ENCODE measurements at places on chromosomes 4 and X.

DNA sequence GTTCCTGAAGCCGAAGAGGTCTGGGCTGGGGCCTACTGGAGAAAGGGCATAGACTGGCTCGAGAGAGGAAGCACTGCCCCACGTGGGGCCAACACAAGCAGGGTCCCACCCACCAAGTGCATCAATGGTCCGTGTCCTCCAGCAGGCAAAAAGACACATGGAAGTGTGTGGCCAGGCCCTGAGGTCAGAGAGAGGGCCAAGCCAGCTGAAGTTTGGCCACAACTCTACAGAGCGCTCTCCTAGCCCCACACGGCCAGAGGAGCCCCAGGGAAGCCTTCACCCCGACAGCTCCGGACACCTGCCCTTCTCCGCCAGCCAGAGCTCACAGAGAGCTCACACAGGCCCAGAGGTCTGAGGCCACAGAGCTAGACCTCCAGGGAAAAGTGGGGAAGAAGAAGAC lies 8.5 kb upstream of the KDM5C start:
- no peak overlapping the region for H3K4me3 ChIP-seq
- no peak overlapping the region for H3K27ac ChIP-seq
- no peaks in the 10 kb centered on the region for H3K36me3 ChIP-seq
- peaks cover 17% of the 10 kb centered on the region for H3K27me3 ChIP-seq
- no peak for DNase-seq

- DNase-seq, result no peak
- peak overlapping the region; percentile 89 for H3K4me3 ChIP-seq
- no peaks in the 10 kb centered on the region for H3K36me3 ChIP-seq
- H3K27me3 ChIP-seq, result no peaks in the 10 kb centered on the region
- peaks cover 19% of the 10 kb centered on the region for H3K4me1 ChIP-seq
Measured at GRCh38 chrX:46279925-46280313, 265.3 kb downstream of the ZNF674 start.

DNA sequence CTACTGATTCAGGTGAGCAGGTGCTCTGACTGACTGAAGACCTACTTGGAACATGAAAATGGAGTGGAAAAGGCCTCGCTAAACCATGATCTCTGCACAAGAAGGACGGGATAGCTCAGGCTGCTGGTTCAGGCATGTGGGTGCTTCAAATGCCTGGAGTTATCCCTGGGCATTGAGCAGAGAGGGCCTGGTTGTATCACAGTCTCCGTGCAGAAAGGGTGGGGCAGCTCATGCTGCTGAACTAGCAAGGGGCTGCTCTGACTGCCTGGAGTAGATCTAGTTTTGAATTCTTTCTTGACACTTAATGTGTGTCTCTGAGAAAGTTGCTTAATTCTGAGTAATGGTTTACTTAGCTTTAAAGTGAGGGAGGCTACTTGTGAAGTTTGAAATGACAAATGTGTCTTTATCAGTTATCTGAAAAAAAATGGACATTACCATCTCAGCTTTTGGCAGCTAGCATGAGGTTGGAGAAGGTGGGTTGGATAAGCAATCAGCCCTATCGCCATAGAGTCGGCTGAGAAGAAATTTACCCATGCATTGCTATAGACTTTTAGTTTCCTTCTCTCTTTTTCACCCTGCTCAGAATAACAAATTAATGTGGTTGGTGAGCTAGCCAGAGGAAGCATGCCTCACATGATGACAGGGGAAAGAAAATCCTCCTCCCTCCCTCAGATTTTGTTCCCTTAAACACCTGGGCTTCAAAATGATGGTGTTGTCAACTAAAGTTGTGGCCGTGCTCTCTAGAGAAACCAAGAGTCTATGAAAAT lies 832.4 kb downstream of the STIM2 start:
- H3K36me3 ChIP-seq, result no peaks in the 10 kb centered on the region
- no peaks in the 10 kb centered on the region for H3K4me1 ChIP-seq
- no peaks in the 10 kb centered on the region for H3K27me3 ChIP-seq
- no peak for DNase-seq
- no peak overlapping the region for H3K4me3 ChIP-seq

DNA sequence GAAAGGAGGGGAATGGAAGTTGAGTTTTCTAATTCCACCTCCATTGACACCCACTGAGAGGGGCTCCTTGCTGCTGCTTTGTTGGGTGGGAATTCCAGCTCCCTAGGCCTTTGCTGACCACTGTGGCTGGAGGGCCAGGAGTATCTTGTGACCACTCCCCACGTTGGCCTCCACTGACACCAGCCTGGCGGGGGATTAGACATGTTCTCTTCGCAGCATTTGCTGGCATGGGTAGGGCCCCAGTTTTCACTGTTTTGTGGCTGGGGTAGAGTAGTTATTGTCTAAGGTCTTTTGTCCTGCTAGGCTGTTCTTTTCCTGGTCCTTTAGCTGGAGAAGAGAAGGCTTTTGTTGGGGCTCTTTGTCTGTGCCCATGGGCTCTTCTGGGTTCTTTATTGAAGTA lies 116.7 kb downstream of the CDKL5 start:
- no peak overlapping the region for H3K27ac ChIP-seq
- H3K4me3 ChIP-seq, result no peak overlapping the region
- H3K27me3 ChIP-seq, result peaks cover 6% of the 10 kb centered on the region
- peaks cover 4% of the 10 kb centered on the region for H3K4me1 ChIP-seq
- no peak for DNase-seq

- H3K27me3 ChIP-seq, result no peaks in the 10 kb centered on the region
- H3K4me1 ChIP-seq, result no peaks in the 10 kb centered on the region
- H3K4me3 ChIP-seq, result no peak overlapping the region
Measured at GRCh38 chr4:117467404-117467803, 382.0 kb upstream of the TRAM1L1 start.

DNA sequence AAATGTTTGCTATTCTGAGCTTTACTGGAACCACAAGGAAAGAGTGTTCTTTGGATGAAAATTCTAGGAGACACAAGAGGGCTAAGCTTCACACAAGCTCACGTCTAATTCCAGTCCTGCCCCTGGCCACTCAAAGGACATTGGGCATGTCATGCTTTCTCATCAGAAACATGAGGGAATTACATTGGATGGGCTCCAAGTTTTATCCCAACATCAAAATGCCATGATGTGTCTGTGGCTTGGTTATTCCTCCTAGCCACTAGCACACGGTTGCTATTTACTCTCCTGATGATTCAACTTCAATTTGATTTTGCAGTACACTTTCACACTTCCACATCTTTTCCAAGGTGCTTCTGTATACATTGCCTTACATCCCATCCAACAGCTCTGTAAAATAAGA lies 149.6 kb upstream of the FAM9B start:
- DNase-seq, result no peak
- H3K27me3 ChIP-seq, result peaks cover 21% of the 10 kb centered on the region
- H3K27ac ChIP-seq, result no peak overlapping the region
- H3K4me3 ChIP-seq, result no peak overlapping the region
